ENCODE measurements at places on chromosomes 3 and 15. TPM values are rescaled to one million over a fixed set of nuclear protein-coding genes. Genes with fewer than 3 reads are reported as not detected.

GP9 gene
- not detected for total RNA-seq

ACTC1 gene
- total RNA-seq, result not detected

GTF2A2 gene
- 19.9 TPM for total RNA-seq

SLC12A1 gene
- total RNA-seq, result under 0.01 TPM

C3orf70 gene
- total RNA-seq, result 2.6 TPM

IGSF11 gene
- not detected for total RNA-seq

MST1 gene
- total RNA-seq, result 2.3 TPM

MLF1 gene
- 7.1 TPM for total RNA-seq

SAMMSON gene
- total RNA-seq, result not detected

TMC3 gene
- total RNA-seq, result 0.05 TPM

UCN2 gene
- not detected for total RNA-seq

DCLK3 gene
- total RNA-seq, result under 0.01 TPM

HDAC11 gene
- 10.5 TPM for total RNA-seq

ALPK3 gene
- total RNA-seq, result 38.8 TPM

NOX5 gene
- total RNA-seq, result under 0.01 TPM

SQOR gene
- 128 TPM for total RNA-seq

RCCD1 gene
- 6.8 TPM for total RNA-seq

IL1RAP gene
- 3.5 TPM for total RNA-seq

PAK6 gene
- total RNA-seq, result not detected

IQCF5 gene
- not detected for total RNA-seq

MYD88 gene
- total RNA-seq, result 29.9 TPM

ARF4 gene
- 169 TPM for total RNA-seq

SCN5A gene
- 6.5 TPM for total RNA-seq

MEX3B gene
- total RNA-seq, result 11.6 TPM

PSTPIP1 gene
- 0.51 TPM for total RNA-seq

TRPM1 gene
- 1.9 TPM for total RNA-seq

ZPLD1 gene
- 0.05 TPM for total RNA-seq

NLGN1 gene
- 2.6 TPM for total RNA-seq

CD276 gene
- total RNA-seq, result 43.6 TPM

CLDN16 gene
- total RNA-seq, result 0.34 TPM

C3orf49 gene
- not detected for total RNA-seq

PRKCI gene
- total RNA-seq, result 32.8 TPM

DUOXA2 gene
- total RNA-seq, result not detected

EFCAB12 gene
- total RNA-seq, result not detected

ANKRD63 gene
- total RNA-seq, result not detected

GOLGA8S gene
- total RNA-seq, result not detected

KNG1 gene
- not detected for total RNA-seq

OR5K2 gene
- not detected for total RNA-seq

ARPP21 gene
- total RNA-seq, result not detected

EIF4E3 gene
- total RNA-seq, result 2.6 TPM

RYR3 gene
- not detected for total RNA-seq

CYP19A1 gene
- total RNA-seq, result not detected

NRROS gene
- total RNA-seq, result 13.4 TPM

All from dermis blood vessel endothelial cell (primary cell).